ENCODE measurements at places on chromosomes 11 and 22.

DNA sequence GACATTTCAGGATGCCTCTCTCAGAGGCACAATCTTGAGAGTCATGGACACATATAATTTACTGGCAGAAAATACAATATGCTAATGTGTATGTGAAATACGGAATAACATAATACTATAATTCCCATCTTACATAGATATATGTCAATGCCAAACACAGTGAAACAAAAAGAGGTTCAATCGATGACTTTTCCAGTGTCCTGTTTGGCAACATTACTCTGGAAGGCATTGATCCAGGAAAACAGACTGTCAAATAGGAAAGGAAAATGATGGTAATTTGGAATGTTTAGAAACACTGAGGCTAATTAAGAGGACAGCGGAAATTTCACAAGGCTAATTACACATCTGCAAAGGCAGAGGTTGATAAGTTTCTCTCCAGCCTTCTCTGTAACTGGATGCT is 942.3 kb downstream of the LRRC4C start:
- no peak for DNase-seq

- DNase-seq = no peak
Observed at GRCh38 chr22:22239311-22239939, 5.2 kb upstream of the VPREB1 start.

GRCh38 chr11:67999704-68000103 is 4.2 kb downstream of the UNC93B1 start:
- no peak for DNase-seq

GRCh38 chr22:46770151-46770641 is 7.7 kb downstream of the TBC1D22A start:
- no peak for DNase-seq

DNA sequence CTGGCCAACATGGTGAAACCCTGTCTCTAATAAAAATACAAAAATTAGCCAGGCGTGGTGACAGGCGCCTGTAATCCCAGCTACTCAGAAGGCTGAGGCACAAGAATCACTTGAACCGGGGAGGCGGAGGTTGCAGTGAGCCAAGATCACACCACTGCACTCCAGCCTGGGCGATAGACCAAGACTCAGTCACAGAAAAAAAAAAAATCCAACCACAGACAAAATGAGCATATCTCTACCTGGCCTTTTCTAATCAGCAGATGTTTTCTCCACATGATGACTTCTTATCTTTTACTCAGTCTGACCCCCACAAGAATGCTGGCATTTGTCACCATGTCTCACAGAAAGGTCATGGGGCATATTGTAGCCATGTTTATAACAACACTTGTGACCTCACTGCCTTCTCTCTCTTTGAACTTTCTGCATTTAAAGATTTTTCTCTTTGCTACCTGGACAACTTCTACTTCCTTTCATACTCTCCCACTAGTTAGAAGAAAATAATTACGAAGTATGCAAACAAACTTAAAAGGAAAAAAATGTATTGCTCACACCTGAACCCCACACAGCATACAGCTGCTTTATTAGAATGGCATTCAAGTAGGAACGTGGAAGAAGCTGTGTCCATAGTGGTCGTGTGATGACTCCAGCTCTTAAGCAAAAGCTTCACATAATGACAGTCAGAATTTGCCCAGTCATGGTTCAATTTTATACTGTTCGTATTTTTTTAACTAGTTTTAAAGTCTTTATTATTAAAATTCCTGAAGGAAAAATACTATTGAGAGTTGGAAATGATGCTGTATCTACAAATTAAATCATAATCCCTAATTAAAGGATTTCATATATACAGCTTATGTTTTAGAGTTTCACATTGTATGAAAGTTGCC is 65.4 kb downstream of the ZC3H12C start:
- DNase-seq = no peak

DNA sequence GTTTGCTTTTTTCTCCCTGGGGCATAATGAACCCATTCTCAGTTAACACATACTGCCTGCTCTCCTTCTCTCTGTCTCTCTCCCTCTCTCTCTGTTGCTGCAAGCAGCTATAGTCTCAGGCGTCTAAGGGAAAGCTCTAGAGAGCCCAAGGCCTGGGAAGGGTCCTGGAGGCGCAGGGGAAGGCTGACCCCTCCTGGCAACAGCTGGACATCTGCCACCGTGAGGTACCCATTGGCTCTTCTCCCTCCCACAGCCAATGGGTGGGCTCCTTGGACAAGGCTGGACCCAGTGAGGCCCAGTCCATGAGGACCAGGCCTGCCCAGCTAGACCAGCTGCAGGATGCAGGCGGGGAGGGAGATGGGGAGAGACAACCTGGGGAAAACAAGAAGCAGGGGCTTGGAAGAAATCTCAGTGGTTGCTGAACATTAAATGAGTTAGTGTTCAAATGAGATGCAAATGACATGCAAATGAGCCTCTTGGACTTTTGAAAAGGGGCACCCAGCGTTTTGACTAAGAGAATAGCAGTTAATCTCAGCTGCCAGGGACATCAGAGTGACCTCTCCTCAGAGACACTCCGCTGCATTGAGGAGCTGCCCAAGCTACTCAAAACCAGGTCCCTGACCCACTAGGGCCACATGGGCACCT is 349.7 kb downstream of the BUD13 start:
- no peak for DNase-seq

DNA sequence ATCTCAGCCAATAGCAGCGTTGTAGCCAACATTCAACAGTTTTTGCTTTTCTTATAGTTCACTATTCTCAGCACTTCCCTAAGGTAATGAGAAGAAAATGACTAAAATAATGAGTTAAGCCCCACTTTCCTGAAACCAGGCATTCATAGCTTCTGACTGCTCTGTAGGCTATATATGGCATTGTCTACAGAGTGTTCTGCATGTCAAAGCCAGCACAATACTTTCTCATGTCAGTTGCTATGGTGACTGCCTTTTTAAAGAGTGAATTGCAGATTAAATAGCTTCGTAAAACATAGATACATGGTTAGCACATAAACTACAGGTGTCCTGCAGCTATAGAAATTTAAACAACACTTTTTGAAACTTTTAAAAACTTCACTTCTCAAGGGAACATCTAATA is 1256.1 kb upstream of the CNTN5 start:
- DNase-seq = no peak

DNA sequence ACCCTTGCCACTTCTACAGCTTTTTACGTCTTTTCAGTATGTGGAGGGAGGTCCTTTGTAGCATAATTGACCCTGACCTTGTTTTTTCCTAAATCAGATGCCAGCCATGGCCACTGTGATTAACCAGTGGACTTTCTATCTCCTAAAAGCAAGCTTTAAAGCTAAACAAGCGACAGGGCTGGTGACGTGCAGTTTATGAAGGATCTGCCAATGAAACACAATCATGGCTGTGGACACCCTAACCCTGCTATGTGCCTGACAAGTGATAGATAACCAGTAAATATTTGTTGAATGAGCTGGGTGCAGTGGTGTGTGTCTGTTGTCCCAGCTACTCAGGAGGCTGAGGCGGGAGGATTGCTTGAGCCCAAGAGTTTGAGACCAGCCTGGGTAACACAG is 64.2 kb downstream of the LIF start:
- DNase-seq = no peak

GRCh38 chr11:72750086-72750485 is 2.1 kb downstream of the ARAP1 start:
- DNase-seq = no peak

GRCh38 chr11:119459293-119459976 is 36.5 kb upstream of the THY1 start:
- DNase-seq = no peak

DNA sequence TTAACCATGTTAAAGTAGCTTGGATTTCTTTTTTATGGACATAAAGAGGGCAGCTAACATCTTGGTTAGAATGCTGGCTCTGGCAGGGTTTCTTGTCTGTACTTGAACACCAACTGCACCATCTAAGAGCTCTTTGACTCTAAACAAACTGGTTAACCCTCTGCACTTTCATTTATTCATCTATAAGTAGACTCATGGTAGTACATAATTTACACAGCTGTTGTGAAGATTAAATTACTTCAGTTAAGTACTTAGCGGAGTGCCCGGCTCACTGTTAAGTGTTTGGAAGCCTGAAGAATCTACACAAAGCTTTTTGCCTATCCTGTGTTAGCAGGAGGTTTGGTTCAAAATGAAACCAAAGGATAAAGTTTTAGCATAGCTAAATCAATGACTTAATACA is 846.2 kb upstream of the API5 start:
- DNase-seq = no peak

- DNase-seq = no peak
Observed at GRCh38 chr11:67292671-67293070, 3.6 kb downstream of the ANKRD13D start.

- no peak for DNase-seq
Observed at GRCh38 chr22:19002684-19003038, 66.6 kb upstream of the PRODH start.
